ENCODE measurements at places on chromosomes 7 and 10.
A peak's percentile ranks its signal among the peaks of the same experiment; 100 is the strongest.

- no peak for DNase-seq
Measured at GRCh38 chr10:59588791-59589190, 120.9 kb downstream of the SLC16A9 start.

GRCh38 chr7:95517870-95518269 lies 32.1 kb downstream of the ASB4 start:
- no peak for DNase-seq

- no peak for DNase-seq
Measured at GRCh38 chr10:73386583-73386982, 27.3 kb downstream of the ANXA7 start.

DNA sequence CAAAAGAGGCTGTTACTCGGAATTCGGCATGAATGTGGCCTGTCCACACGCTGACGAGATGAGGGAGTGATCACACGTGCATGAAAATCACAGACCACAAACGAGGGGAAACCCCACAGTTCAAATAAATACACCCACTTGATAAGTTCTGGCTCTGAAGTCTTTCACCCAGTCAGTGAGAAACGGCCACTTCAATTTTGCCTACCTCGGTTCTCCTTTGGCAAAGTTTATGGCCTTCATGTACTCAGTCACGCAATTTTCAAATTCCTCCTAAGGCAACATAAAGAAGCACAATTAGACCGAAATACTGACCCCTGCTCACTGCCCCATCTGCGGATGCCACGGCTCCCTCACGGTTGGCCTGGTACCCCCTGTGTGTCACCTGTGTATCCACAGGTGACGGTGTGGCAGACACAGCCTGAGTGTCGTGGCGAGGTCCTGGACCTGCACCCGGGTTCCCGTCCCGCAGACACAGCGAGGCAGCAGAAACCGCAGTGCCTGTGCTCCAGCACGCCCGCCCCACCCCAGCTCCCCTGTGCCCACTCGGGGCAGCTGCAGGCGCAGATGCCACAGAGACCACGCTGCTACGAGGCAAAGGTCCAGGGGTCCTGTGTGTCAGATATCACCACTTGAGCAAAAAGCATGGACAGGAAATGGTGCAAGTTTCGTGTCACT lies 1.4 kb downstream of the CFAP46 start:
- no peak for DNase-seq

GRCh38 chr10:101660256-101660655 lies 34.7 kb downstream of the FBXW4 start:
- no peak for DNase-seq

- DNase-seq: no peak
Measured at GRCh38 chr7:30861612-30862011, 50.0 kb upstream of the AQP1 start.

DNA sequence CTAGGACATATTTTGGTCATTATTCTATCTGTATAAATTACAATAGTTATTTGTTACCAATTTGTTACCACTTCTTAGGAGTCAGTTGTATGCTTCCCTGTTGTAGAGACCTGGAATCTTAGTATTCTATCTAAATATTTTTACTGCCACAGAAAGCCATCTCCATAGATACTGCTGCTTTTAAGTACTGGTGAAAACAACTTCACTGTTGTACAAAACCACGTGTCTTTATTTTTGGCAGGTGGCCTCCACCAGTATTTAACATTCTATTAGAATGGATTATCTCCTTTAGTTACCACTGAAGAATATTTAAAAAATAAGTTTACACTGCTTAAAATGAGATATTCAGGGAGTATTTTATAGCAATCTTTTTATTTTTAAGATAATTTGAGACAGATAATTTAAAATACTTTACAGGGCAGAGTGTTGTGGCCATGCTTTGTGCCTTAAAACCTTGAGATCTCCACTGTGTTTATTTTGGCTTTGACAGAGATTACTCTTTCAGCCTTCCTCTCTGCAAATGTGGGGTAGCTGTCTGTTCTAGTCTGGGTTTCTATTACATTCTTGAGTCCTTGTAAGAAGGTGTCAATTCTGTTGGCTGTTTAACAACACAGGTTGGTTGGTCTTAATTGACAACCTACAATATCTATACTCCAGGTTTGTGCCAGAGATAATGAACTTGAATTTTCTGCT lies 185.6 kb downstream of the LRRC4 start:
- no peak for DNase-seq

- no peak for DNase-seq
Measured at GRCh38 chr7:127632276-127632910, 14.5 kb upstream of the PAX4 start.

- no peak for DNase-seq
Measured at GRCh38 chr10:84118395-84119006, 20.8 kb upstream of the GHITM start.

- no peak for DNase-seq
Measured at GRCh38 chr10:113023017-113023416, 73.0 kb downstream of the TCF7L2 start.

GRCh38 chr7:94052398-94053180 lies 48.4 kb upstream of the BET1 start:
- DNase-seq: no peak

DNA sequence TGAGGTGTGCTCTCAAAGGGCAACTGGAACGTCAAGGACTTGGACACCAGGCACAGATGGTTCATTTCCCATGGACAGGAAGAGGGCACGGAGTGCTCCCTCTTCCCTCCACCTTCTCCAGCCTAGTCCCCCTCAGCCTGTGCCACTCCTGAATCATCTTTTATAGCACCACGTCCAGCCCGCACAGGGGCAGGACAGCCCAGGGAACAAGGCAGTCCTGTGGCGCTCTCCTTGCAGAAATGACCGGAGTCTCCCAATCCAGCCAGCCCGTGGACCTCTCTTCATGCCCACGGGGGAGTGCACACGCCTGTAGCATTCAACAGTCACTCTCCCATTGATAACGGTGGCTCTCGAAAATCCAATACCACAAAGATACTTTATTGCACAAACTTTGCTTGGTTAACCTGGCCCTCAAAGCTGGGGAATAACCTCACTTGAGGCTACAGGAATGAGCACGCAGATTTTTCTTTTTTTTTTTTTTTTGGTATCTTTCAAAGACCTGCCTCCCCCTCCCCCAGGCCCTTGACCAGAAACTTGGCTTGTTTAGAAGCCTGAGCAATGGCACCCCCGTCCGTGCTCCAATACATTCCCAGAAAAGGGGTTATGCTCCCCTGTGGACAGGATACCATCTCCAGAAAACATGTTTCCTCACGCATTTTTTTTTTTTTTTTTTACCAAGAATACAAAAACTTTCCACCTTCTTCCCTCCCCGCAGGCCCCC lies 733 bp downstream of the PRKCQ start:
- no peak for DNase-seq

DNA sequence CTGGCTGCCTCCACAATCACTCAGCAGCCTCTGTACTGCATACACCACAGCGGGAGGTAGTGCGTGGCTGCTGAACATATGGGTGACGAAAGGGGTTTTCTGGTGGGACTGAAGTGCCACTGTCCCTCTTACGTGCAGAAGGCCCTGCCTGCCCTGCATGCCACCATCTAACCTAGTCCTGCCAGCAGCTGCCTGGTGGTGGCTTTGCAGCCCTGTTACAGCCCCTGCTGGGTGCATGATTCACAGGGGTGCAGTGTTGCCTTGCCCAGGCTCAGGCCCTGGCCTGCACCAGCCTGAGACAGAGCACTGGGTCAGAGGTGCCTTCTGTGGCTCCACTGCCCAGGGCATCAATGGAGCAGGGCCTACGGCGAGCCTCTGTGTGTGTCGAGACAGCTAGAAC lies 50.1 kb downstream of the SYPL1 start:
- DNase-seq: no peak

DNA sequence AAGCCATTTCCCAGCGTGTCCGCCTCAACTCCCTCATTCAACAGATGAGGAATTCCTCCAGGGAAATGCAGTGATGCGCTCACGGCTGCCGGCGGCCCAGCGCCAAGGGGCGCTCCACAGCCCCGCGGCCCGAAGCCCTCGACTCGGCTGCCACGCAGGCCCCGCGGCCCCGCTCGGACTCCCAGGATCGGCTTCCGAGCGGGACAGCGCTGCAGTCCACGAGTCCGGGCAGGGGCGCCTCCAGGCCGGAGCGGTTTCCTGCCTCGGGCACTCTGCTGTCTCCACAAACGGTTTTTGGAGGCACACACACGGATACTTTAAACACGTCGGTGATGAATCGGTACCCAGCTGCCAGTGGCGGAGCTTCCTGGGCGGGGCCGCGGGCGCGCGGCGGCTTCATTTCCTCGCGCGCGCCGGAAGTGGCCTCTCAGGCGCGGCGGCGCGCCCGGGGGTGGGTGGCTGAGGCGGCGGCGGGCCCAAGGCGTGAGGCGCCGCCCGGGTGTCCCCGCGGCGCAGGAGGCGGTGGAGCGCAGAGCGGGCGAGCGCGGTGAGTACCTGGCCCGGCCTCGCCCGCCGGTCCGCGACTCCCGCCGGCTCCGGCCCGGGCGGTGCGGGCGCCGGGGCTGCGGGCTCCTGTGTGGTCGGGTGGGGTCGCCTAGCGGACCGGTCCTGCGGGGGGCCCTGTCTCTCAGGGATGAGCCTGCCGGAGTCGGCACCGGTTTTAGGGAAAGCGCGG lies at the start of gene CSGALNACT2:
TSS of gene CSGALNACT2 (plus strand) at position 425 of the 736 bp plus-strand sequence. CDS start 16,705 bp downstream, outside the sequence.
- DNase-seq: peak; percentile 76

DNA sequence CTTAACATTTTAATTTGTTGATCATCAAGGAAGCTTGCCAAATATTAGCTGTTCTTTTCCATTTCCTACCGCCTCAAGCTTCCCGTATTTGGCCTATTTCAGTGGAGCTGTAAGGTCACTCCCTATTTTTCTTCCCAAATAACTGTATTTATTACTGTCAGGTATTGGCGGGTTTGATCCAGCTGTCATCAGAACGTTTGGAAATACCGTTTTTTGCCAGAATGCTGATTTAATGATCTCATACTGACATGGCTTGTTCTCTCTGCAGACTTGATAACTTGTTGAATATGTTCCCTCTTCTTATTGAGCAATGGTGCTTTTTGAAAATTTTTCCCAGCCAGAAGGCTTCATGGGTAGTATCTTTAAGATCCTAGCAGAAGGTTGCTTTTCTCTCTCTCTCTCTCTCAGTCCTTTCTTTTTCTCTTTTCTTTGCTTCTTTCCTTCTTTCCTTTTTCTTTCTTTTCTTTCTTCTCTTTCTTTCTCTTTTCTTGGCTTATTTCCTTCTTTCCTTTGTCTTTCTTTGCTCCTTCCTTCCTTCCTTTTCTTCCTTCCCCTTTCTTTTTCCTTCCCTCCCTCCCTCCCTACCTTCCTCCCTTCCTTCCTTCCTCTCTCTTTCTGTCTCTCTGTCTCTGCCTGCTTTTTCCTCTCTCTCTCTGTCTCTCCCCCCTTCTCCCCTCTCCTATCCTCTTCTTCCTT lies 42.1 kb downstream of the CUX1 start:
- DNase-seq: no peak

DNA sequence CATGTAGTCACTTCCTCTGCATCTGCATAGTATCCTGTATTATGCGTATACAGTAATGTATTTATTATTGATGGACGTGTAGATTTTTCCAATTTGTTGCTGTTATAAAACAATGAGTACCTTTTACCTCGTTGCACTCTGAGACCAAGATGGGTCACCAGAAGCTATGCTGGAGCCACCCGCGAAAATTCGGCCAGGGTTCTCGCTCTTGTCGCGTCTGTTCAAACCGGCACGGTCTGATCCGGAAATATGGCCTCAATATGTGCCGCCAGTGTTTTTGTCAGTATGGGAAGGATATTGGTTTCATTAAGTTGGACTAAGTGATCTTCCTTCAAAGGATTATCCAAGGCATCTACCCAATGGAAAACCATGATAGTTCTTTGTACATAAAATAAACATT lies 1.0 kb downstream of the PSMC2 start:
- no peak for DNase-seq

- DNase-seq: no peak
Measured at GRCh38 chr10:11403116-11403515, 208.3 kb downstream of the USP6NL start.

- no peak for DNase-seq
Measured at GRCh38 chr10:7484456-7485243, 73.8 kb upstream of the SFMBT2 start.

- DNase-seq: no peak
Measured at GRCh38 chr7:100621554-100621953, 9.2 kb downstream of the MOSPD3 start.

- DNase-seq: peak; percentile 12
Measured at GRCh38 chr7:99142727-99143520, 984 bp downstream of the SMURF1 start.

DNA sequence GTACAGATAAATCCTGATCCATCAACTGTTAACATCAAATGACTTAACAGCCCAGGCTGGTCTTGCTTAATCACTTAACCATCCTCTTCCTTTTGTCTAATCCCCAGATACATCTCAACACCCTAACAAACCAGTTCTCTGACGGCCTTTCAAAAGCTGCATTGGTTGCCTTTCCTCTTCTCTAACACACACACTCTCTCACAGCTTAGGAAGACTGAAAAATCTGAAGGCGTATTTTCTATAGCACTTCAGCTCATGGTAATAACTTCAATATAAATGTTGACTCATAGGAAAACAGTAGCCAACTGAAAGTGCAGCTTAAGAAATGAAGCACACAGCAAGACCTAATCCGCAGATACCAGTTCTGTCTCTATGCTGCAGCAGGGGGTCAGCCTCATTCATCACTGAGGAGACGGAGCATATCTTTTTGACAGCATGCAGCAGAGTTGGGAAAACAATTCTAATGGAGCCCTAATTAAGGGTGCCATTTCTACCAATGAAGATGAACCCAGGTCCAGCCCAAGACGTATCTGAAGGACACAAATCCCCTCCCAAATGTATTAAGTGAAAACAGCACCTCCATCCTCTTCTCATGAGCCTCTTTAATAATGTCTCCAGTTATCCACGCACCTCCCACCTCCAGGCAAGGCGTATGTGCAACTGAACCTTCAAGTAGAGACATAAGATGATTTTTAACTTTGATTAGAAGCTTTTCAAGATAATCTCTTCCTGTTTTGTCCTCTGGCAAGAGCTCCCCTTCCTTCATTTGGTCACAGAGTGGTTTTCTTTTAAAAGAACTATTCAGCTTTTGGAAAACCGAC lies 211.7 kb upstream of the NFE2L3 start:
- DNase-seq: no peak

DNA sequence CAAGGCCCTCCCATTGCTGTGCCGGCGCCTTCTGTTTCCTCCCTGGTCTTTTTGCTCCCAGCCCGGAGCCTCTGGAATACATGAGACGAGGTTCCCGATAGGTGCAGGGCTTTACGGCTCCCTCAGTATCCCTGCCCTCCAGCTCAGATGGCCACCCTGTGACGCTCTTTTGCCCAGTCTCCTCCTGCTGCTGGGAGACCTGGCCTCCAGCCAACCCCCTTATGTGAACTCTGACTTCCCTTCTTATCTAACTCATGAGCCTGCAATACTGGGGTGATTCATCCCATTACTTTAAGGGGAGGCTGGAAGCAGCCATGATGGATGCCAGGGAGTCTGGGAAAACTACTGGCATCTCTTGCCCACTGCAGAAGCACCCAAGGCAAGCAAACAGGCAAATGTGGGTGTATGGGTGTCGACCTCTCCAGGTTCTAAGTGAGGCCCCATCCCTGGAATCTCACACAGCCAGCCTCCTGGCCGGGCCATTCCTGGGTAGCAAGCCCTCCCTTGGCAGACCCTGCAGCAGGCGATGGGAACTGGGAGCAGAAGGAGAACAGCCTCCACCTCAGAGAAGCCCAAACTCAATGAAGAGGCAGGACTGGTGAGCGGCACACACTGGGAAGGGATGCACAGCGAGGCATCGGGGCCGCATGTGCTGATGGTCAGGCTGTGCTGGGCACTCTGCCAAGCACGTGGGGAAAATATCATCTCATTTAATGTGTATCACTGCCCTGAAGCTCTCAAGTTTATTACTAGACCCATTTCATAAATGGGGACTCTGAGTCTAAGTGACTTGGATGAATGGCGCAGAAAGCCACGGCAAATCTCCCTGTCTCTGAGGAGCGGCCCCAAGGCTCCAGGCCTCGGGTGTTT lies 97.5 kb downstream of the FAM53B start:
- DNase-seq: no peak

GRCh38 chr7:30617359-30617758 lies 22.7 kb downstream of the GARS1 start:
- DNase-seq: no peak

All from NCI-H1694 treated with DMSO at 0.1 percent for 48 hours (cell line).